ENCODE measurements at places on chromosomes 7 and 10. TPM values are rescaled to one million over a fixed set of nuclear protein-coding genes. Genes with fewer than 3 reads are reported as not detected.

- H3K4me3 ChIP-seq: no peak overlapping the region
- H3K4me1 ChIP-seq: no peaks in the 10 kb centered on the region
- no peaks in the 10 kb centered on the region for H3K27me3 ChIP-seq
Measured at GRCh38 chr10:35507519-35508109, 97.5 kb upstream of the GJD4 start.

GRCh38 chr10:1911771-1912170 lies 174.4 kb upstream of the ADARB2 start:
- no peak for ATAC-seq
- H3K27me3 ChIP-seq: no peaks in the 10 kb centered on the region
- no peaks in the 10 kb centered on the region for H3K36me3 ChIP-seq
- no peak overlapping the region for H3K4me3 ChIP-seq
- H3K27ac ChIP-seq: no peak overlapping the region

- H3K36me3 ChIP-seq: no peaks in the 10 kb centered on the region
- H3K4me1 ChIP-seq: no peaks in the 10 kb centered on the region
- peak overlapping the region; percentile 89 for H3K27ac ChIP-seq
- ATAC-seq: no peak
Measured at GRCh38 chr7:51312951-51313737, 3.5 kb downstream of the COBL start.

DNA sequence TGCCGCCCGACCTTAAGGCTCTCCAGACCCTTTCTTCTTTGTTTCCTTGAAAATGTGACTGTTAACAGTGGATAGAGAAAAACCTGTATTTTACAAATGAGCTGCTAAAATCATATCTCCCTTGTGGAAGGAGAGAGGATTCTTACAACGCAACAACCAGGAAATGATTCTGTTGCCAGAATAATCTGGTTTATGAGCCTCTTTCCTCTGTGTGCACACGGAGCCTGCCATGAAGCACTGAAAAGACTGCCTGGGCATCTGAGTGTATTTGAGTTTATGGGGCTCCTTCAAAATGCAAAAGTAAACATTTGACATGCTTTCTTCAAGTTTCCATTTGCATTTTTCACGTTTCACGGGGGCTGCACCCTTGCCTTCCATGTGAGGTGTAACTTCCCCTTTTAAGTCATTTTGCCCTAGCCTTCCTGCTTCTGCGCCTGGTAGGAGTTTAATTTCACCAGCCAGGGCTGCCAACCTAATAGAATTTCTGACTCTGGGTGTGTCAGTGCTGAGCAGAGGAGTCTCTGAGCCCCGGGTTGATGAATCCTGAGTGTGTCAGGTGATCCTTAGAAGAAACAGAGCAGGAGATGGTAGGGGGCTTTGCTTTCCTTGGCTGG lies 101.2 kb downstream of the GRB10 start:
- no peak for ATAC-seq
- peak overlapping the region; percentile 21 for H3K27ac ChIP-seq
- peaks cover 83% of the 10 kb centered on the region for H3K4me1 ChIP-seq
- no peaks in the 10 kb centered on the region for H3K36me3 ChIP-seq
- no peaks in the 10 kb centered on the region for H3K27me3 ChIP-seq

GRCh38 chr7:130732980-130733930 lies 752 bp downstream of the KLF14 start:
- H3K4me3 ChIP-seq: no peak overlapping the region
- no peaks in the 10 kb centered on the region for H3K4me1 ChIP-seq
- H3K27me3 ChIP-seq: peaks cover 88% of the 10 kb centered on the region
- H3K27ac ChIP-seq: no peak overlapping the region
- ATAC-seq: peak; percentile 31

DNA sequence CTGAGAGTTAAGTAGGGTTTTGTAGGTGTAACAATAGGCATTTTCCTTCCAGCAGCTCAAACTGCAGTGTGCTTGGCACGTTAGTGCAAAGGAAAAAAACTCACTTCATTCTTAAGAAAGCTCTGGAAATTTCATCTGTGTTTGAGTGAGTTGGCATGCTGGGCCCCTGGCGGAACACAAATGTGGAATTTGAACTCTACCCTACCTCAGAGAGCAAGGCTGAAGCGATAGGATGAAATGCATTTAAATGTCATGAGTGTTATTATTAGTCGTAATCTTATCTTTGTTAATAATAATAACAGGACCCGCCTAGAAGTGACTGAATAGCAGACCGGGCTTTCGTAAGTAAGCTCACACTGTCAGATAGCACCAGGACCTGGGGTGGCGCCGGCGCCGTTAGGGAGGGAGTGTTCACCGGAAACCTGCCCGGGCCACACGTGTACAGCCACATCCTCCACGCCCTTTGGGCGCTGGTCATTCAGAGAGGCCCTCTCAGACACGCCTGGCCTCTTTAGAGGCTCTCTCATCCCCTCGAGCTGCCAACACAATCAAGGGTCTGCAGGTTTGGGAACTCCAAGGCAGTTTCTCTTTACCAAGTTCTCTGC lies 63.5 kb downstream of the GRK5 start:
- no peaks in the 10 kb centered on the region for H3K36me3 ChIP-seq
- H3K27me3 ChIP-seq: no peaks in the 10 kb centered on the region
- H3K4me1 ChIP-seq: no peaks in the 10 kb centered on the region
- H3K27ac ChIP-seq: peak overlapping the region; percentile 73
- H3K4me3 ChIP-seq: peak overlapping the region; percentile 2
- ATAC-seq: peak; percentile 64

GRCh38 chr7:84949067-84949466 lies 237.8 kb downstream of the SEMA3D start:
- H3K4me3 ChIP-seq: no peak overlapping the region
- no peaks in the 10 kb centered on the region for H3K36me3 ChIP-seq
- no peak overlapping the region for H3K27ac ChIP-seq

DNA sequence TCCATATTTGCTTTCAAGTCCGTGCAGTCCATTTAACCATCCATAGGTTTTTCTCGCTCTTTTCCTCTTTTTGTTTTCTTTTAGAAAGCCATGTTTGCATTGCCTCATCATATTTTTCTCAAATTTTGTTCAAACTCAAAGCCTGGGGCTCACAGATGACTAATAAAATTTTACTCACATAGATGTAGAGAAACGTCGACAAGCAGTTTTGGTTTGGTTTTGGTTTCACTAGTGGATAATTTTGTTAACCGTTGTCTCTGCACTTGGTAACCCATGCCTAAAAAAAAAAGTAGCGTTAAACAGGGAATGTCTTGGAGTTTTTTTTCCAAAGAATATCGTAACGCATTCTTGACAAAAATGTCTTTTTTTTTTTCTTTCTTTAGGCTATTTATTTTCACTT lies 344.2 kb upstream of the GALNT17 start:
- H3K27me3 ChIP-seq: no peaks in the 10 kb centered on the region
- H3K27ac ChIP-seq: no peak overlapping the region
- no peaks in the 10 kb centered on the region for H3K4me1 ChIP-seq
- ATAC-seq: no peak

GRCh38 chr10:91587710-91588638 lies 44.9 kb downstream of the PPP1R3C start:
- peaks cover 44% of the 10 kb centered on the region for H3K4me1 ChIP-seq
- peak; percentile 37 for ATAC-seq
- no peak overlapping the region for H3K4me3 ChIP-seq
- no peaks in the 10 kb centered on the region for H3K36me3 ChIP-seq
- H3K27ac ChIP-seq: peak overlapping the region; percentile 89

DNA sequence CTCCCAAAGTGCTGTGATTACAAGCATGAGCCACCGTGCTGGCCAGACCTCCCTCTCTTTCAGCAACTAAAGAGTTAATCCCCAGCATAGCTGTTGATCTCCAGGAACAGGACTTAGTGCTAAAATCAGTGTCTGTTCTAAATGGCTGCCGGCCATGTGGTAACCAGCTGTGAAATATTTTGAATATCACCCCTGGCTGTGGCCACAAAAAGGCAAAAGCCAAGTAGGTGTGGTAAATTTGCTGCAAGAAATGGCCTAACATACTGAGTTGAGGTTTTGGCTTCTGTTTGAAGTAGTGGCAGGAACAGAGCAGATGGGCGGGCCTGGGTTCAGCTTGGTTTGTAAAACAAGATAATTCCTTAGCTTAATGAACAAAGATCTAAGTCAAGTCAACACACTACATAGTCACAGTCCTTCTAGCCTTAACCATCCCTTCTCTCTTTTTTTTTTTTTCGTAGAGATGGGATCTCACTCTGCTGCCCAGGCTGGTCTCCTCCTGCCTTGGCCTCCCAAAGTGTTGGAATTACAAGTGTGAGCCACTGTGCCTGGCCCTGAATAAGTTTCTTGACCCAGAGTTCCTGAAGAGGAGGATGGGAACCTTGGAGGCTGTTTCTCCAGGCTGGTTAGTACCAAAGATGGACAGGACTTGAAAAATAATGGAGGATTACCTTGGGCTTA lies 22.7 kb upstream of the AGFG2 start:
- no peak overlapping the region for H3K4me3 ChIP-seq
- no peaks in the 10 kb centered on the region for H3K36me3 ChIP-seq
- H3K27ac ChIP-seq: no peak overlapping the region
- peak; percentile 85 for ATAC-seq
- no peaks in the 10 kb centered on the region for H3K27me3 ChIP-seq

- H3K36me3 ChIP-seq: no peaks in the 10 kb centered on the region
- no peak for ATAC-seq
- no peaks in the 10 kb centered on the region for H3K4me1 ChIP-seq
- H3K4me3 ChIP-seq: no peak overlapping the region
- no peak overlapping the region for H3K27ac ChIP-seq
Measured at GRCh38 chr7:88155756-88156155, 64.1 kb downstream of the SRI start.

DNA sequence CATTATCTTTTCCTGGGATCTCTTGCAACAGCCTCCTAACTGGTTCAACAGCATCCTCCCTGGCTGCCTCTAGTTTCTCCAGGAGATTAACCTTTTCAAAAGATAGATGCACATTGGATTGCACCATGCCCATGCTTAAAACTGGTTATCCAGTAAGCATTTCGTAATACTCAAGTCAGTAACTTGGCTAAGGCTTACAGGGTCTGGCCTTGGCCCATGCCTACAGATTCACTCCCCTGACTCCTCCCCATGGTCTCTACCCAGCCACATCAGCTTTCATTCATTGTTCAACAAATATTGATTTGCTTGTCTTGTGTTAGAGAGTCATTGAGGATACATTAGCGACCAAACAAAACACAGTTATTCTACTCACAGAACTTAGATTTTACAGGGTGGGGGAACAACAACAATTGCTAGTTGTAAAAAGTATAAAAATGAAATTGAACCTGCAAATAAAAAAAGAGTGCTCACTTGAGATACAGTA lies 1.8 kb upstream of the KIF20B start:
- H3K27me3 ChIP-seq: no peaks in the 10 kb centered on the region
- H3K4me1 ChIP-seq: peaks cover 3% of the 10 kb centered on the region
- no peak for ATAC-seq
- no peaks in the 10 kb centered on the region for H3K36me3 ChIP-seq
- no peak overlapping the region for H3K27ac ChIP-seq

DNA sequence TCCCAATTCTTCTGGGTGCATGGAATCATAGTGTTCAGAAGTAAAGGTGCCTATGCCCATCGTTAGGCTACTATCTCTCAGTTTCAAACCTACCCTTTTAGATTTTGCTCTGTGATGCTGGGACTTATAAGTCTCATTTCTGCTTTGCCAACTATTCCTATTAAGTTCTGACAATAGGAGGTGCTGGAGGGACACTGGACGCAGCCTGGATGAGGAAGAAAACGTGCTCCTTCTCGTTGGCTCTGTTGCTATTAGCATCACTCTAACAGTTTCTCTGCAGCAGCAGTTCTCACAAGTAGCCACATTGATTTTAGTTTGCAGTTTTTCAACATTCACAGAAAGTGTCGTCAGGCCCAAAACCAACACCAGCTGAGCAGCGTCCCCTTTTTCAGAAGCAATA lies 72.4 kb downstream of the ABCC2 start:
- no peaks in the 10 kb centered on the region for H3K36me3 ChIP-seq
- H3K27me3 ChIP-seq: no peaks in the 10 kb centered on the region

DNA sequence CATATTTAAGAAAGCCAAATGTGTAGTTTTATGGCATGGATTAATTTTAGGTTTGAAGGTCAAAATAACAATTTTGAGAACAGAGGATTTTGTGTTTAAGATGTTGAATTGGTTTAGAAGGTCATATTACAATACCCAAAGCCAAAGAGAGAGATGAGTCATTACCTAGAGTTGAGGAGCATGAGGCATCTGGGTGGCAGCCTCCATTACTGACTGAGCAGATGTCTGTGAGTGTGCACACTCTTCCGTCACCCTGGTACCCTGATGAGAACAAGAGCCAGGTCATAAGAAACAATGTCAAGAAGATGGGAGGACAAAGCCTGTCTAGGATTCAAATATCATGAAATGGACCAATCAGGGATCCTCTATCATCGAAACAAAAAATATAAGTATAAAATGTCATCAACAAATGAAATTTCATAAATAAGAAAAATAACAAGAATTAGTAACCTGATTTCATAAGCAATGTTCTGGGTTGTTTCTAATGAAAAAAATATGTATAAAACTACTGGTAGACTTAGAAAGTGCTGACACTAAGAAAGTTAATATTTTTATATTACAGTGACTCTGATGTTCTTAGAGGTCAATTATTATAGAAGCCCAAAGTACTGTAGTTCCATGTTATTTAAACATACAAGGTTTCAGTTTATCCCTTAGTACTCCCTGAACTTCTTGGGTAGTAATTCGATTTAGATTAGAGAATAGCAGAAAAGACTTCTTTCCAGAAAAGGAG lies 20.0 kb downstream of the CUBN start:
- no peak overlapping the region for H3K4me3 ChIP-seq
- no peaks in the 10 kb centered on the region for H3K27me3 ChIP-seq
- no peak for ATAC-seq
- H3K4me1 ChIP-seq: no peaks in the 10 kb centered on the region
- no peak overlapping the region for H3K27ac ChIP-seq

Gene TRIM50
- 0.27 TPM for total RNA-seq

Gene SSC4D
- 1.1 TPM for total RNA-seq

Gene NOC3L
- 19.4 TPM for total RNA-seq

Gene COL13A1
- 3.9 TPM for total RNA-seq

Gene ZNF853
- 12.9 TPM for total RNA-seq

Gene SUGCT
- 1.2 TPM for total RNA-seq

Gene CRTAC1
- total RNA-seq: 1.6 TPM

Gene NKX1-2
- not detected for total RNA-seq

Measured in gastroesophageal sphincter (tissue), 4 donors.